ENCODE measurements at places on chromosomes 16 and 17.

DNA sequence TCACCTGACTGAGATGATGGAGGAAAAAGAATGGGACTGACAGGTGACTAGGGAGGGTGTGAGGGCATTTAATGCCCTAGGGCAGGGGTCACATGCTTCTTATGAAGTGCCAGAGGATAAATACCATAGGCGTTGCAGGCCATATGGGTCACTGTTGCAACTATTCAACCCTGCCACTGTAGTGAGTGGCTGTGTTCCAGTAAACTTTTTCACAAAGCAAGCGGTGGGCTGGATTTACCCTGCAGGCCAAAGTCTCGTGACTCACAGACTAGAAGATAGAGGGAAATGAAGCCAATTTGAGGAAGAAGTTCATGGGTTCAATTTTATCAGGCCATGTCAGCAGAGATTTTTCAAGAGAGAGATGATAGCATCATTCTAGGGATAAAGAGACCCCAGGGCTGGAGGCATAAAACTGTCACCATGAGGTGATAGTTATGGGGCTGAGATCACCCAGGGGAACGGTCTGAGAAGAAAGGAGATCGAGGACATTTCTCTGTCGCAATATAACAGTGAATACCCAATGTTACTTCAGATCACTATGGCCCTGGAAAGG is 8.6 kb downstream of the ARHGAP17 start:
- DNase-seq, result no peak

DNA sequence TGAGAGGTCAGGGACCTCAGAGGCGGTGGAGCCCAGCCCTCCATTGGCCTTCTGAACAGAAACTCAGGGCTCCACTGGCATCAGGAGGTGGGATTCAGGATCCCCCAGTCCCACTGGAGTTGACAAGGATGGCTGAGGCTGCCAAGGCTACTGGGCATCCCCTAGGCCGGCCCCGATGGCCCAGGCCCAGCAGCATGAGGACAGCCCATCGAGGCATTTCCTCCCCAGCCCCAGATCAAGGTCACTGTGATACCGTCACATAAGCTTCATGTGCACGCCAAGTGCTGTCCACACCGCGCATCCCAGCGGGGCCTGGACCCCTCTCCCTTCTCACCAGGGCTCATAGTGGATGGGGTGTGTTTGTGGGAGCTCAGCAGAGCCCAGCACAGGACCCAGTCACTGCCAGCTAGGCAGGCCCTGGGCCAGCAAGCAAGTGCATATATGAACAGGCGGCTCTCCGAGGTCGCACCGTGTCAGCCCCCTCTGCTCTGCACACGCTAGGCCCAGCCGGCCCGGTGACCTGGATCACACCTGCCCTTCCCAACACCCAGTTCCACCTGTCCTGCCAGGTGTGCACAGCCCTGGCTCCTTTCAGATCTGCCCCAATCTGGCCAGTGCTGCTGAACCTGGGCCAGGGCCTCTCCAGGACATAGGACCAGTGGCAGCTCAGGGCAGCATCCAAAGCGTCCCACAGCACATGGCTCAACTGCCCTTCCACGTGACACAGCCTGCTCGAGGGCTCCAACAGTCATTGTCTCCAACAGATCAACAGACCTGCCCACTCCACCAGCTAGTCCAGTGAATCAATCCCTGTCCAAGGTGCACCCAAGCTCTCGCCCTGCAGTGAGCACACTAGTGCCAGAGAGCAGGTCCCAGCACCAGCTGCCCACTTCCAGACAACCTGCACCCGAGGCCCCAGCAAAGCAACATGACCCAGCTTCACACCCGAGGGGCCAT is 32.8 kb upstream of the RASD1 start:
- no peak for DNase-seq

DNA sequence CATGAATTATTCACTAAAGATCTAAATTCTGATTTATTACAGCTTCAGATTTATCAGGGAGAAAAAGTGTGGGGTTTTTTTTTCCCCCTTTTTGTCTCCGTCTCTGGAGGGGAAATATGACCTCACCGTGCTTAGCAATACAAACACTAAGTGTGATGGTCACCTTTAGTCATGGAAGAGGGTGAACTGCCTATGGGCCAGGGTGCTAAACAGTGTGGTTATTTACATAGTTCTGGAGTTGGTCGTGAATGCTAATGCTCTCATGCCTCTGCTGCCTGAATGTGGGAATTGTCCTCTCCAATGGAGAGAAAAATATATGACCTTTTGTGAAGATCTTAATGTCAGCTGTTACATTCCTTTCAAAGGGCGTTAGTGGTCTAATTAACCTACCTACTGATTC is 44.8 kb upstream of the MSI2 start:
- no peak for DNase-seq

- DNase-seq, result no peak
Observed at GRCh38 chr17:3983606-3984484, 19.6 kb upstream of the ATP2A3 start.

DNA sequence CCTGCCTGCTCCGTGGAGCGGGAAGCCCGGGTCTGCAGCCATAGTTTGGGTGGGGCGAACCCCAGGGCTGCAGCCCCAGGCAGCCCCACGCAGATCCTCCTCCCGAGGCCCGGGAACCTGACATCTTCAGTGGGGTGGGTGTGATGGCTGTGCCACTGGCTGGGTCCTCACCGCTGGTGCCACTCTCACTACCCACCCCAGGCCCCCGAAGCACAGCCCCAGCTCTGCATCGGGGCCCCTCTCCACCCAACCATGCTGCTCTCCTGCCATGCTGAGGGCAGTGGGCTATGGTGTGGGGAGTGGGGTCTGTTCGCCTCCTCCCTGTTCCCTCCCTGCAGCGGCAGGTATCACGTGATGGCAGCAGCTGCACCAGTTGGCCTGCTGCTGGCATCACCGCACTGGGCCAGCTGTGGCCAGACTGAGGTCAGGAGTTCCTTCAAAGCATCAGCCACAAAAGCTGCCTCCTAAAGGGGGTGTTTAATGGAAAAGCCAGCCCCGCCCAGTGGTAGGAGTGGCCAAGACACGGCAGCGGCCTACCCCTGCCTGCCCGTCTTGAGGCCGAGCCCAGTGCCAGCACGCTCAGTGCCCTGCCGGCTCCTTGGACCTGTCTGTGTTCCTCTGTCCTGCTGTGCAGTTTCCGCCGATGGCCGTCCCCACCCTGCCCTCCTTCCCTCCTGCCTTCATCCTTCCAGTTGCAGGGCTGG is 10.8 kb downstream of the KCTD5 start:
- DNase-seq, result no peak

- no peak for DNase-seq
Observed at GRCh38 chr17:72682605-72683004, 409.9 kb downstream of the SLC39A11 start.

GRCh38 chr16:1333149-1333812 is at the start of gene BAIAP3:
BAIAP3 (plus strand) TSS chr16:1333645; CDS start chr16:1338550, 4,905 bp downstream.
- DNase-seq, result peak; percentile 70

DNA sequence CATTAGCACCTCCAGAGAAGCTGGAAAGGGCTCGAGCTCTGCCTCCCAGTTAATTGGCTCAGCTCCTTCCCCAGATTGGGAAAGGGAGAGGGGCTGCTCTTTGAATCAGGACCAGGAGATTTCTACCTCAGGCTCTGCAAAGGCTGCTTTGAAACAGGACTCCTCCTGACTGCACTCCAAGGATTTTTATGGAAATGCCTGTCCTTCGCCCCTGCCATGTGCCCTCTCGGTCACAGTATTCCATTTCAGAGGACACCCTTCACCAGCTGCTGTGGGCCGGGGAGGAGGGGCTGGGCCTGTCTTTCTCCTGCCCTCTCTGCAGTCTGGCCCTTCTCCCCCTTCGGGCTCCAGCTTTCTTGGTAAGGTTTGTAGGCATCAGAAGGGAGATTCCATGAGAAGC is 13.6 kb downstream of the MRM1 start:
- DNase-seq, result no peak

GRCh38 chr17:3801347-3801746 is 359 bp upstream of the ITGAE start:
- DNase-seq, result no peak

DNA sequence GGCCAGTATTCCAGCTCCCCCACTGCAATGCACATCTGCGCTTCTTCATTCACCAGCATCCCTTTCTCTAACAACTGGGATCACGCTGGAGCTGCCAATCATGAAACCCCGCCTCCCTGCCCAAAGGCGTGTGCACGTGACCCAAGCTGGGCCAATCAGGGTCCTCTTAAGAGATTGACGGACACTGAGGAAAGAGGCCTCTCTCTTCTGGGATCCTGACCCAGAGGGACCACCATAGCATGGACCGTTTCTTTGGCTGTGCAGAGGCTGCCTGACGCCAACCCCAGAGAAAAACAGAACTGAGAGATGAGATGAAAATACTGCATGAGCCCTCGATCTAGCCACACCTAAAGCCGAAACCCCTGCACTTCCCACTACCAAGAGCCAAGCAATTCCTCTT is 32.0 kb downstream of the COTL1 start:
- DNase-seq, result no peak

- DNase-seq, result no peak
Observed at GRCh38 chr17:21705021-21705601, 12.8 kb downstream of the KCNJ18 start.

- no peak for DNase-seq
Observed at GRCh38 chr16:77093309-77093708, 97.7 kb upstream of the MON1B start.

DNA sequence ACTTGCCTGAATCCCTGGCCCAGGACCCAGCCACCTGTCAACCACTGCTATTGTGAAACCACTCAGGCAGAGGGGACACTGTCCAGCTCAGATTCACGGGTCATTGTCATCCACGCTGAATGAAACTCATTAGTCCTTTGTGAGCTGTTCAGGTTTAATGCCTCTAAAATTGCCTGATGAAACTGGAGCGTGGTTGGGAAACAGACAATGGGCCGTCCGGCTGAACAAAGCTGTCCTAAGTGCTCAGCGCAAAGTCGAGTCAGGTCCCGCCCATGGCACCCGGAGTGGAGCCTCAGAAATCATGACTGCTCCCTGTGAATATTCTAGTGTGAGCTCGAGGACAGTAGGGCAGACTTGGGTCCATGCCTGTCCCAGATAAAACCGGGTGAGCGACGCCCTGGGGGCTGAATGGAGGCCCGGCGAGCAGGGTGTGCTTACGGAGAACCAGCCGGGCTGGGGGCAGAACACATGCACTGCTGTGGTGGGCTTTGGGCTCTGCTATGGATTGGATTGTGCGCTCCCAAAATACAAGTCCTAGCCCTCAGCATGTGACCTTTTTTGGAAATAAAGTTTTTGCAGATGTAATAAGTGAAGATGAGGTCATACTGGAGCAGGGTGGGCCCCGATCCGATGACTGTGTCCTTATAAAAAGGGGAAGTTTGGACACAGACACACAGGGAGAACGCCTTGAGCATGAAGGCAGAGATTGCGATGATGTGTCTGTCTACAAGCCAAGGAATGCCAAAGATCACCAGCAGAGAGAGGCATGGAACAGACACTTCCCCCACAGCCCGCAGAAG is 12.9 kb upstream of the CMIP start:
- no peak for DNase-seq

DNA sequence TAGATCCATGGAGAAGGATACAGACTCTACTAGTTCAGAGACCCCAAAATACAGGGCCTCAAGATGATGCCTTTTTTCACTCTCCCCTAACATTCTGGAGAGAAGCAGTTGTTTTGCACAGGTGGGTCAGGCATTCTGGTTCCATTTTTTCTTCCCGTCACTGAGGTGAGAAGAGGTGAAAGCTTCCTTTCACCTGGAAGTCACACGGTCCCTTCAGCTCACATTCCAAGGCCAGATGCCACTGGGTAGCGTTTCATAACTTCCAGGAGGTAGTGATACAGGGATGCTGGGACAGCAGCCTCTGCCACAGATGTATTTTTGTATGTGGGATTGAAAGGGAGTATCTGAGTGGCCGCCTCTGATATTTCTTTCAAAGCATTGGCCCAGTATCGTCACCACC is 1.9 kb downstream of the CDK10 start:
- no peak for DNase-seq

DNA sequence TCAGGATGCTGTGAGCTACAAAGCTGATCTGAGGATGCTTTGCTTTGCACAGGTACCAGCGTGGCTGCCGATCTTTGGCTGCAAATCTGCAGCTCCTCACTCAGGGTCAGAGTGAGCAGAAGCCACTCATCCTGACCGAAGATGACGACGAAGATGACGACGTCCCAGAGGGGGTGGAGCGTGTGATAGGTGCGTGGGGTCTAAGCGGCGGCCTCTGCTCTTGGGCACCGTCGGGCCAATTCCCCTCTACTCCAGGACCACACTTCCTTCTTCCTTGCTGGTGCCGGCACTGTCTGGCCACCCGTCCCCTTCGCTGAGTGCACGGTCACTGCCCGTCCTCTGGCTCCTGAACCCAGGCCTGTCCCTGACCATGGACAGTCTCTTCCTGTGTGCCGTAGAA is 34.0 kb downstream of the ZNF750 start:
- no peak for DNase-seq

DNA sequence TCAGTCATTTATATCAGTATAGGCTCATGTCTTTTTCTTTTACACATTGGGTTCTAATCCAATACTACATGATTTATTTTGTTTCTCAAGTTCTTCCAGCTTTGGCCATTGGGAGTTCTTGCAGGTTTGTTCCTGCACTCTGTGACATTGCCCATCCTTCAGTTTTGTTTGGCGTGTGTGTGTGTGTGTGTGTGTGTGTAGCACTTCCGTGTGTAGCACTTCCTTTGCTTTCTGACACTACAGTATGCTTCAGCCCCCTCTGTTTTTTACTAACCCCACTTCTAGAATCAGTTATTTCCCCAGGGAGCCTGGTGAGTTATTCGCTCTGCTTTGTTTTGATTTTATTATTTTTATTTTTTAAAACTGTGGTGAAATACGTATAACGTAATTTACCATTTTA is 75.6 kb upstream of the LGALS9 start:
- DNase-seq, result no peak

DNA sequence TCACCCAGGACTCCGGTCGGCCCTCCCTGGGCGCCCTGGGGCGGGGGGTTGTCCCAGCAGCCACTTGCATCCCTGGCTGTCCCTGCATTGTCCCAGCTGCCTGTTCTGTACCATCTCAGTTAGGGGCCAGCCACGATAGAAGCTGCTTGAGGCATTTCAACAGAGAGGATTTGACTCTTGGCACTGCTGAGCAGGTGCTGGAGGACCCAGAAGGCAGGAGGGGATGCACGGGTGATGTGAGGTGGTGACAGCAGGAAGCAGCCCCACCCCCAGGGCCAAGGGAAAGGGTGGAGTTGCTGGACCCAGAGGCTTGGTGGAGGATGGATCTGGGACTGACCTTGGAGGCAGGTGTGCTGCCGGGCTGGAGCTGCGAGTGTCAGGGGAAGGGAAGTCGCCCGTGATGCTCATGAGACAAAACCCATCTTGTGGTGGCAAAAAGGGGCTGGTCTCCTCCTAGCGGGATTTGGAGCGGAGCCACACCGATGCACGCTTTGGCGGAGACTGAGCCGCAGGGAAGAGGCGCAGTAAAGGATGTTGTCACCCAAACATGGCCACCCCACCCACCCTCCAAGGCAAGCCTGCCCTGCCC is 188.0 kb upstream of the GSE1 start:
- no peak for DNase-seq

- DNase-seq, result no peak
Observed at GRCh38 chr16:9412915-9413264, 321.4 kb downstream of the HAPSTR1 start.

DNA sequence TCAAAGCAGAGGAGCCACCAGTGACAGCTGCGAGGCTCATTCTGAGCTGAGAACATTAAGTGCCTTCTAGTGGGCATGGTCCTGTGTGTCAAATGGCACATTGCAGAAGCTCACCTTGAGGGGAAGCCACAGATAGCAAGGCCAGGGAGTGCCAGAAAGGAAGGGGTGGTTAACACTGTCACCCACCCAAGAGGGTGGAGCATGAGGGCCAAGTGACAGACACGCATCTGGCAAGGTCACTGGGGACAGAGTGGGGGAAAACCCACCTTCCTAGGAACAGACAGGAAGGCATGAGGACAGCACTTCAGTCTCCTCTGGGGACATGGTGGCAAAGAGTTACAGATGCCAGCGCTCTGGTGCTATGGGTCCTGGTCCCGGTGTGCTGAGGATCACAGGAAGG is 22.1 kb downstream of the NUBP1 start:
- no peak for DNase-seq
